ENCODE measurements at places on chromosomes 3 and 15. TPM values are rescaled to one million over a fixed set of nuclear protein-coding genes. Genes with fewer than 3 reads are reported as not detected.

DNA sequence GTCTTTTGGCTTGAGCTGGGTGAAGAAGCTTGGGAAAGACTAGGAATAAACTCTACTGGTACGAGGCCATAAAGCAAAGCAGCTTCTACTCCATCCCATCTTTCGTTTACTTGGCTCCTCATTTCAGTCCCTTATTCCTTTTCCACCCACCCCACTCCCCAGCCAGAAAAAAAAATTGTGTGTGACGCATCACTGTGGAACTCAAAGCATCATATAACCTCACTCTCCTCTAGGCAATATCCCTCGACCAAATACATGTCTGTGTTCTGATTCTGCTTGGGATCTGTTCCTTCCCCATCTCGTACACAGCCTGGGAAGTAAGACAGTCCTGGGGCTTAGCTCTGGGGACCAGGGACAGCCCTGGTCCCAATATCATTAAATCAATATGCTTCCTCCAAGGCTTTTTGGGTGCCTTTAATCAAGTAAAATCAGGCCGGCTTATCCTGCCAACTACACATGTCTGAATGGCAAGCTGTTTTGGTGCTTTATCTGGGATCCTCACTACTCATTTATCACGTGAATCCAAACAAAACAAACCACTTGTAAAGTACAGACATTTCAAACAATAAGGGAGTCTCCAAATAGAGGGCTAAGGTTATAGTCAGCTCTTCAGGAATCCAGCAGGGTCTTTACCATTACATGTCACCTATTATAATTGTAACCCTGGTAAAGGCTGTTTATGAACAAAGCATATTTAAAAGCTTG lies 74.9 kb upstream of the ZBED2 start:
- no peak for DNase-seq

GRCh38 chr3:191358929-191359328 lies 28.6 kb upstream of the UTS2B start:
- DNase-seq = no peak

DNA sequence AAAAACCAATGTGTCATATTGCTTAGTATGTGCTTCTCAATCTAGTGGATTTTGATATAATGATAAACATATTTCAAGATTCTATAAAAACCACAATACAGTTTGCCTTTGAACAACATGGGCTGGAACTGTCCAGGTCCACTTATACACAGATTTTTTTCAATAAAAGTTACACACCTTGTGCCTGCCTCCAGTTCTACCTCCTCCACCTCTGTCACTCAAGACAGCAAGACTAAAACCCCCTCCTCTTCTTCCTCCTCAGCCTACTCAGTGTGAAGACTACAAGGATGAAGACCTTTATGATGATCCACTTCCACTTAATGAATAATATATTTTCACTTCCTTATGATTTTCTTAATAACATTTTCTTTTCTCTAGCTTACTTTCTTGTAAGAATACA lies 5.7 kb downstream of the SETD2 start:
- DNase-seq = no peak

COL6A6 gene
- total RNA-seq = not detected

- no peak for DNase-seq
Observed at GRCh38 chr15:101338502-101339057, 43.5 kb upstream of the SNRPA1 start.

DNA sequence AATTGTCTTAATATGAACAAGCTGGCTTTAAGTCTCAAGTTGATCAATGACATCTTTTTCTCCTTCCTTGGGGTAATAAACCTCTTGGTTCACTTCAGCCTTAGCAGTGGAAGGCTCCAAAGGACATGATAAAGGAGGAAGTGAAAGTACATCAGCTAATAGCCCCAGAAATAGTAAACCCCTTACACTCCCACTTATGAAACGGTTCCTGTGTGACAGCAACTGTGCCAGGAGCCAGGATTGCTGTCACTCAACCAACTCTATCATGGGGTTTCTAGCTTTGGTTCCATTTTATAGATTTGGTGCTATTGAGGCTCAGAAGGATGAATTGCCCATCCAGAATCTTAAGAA lies 216.7 kb downstream of the ABHD5 start:
- DNase-seq = no peak

GRCh38 chr3:87461036-87461435 lies 184.7 kb upstream of the POU1F1 start:
- no peak for DNase-seq

DNA sequence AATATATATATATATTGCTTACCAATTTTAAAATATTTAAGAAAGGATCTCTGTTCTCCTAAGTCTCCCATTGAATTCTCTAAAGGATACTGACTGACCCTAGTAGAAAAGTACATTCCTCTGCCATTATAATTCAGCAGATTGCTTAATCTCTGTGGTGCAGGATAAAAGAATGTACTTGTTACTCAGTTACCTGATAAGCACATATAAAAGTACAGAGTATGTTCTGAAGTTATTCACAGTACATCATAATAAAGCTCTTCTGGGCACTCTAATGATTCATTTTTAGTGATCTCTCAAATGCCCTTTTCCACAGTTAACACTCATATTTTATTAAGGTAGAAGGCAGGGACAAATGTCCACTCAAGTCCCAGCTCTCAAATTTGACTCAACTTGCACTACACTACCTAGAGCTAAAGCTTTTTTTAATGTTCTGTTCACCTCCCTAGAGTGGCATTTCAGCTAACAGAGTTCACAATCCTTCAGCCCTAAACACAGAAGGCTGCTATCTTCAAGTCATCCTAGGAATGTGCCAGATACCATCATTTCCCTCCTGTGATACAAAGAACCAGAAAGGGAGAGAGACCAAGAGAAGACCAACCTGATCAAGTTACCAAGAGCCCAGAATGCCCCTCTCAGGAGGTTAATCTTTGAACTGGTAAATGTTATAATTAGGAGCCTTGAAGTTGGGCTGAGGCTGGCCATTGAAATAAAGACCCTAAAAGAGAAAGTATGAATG lies 53.3 kb downstream of the MEIS2 start:
- DNase-seq = no peak

GRCh38 chr3:43399034-43399433 lies 112.7 kb downstream of the SNRK start:
- DNase-seq = peak; percentile 62

GRCh38 chr15:66955871-66956585 lies 109.4 kb upstream of the SMAD3 start:
- DNase-seq = peak; percentile 85

- DNase-seq = no peak
Observed at GRCh38 chr3:44827196-44827595, 34.5 kb upstream of the TMEM42 start.

DNA sequence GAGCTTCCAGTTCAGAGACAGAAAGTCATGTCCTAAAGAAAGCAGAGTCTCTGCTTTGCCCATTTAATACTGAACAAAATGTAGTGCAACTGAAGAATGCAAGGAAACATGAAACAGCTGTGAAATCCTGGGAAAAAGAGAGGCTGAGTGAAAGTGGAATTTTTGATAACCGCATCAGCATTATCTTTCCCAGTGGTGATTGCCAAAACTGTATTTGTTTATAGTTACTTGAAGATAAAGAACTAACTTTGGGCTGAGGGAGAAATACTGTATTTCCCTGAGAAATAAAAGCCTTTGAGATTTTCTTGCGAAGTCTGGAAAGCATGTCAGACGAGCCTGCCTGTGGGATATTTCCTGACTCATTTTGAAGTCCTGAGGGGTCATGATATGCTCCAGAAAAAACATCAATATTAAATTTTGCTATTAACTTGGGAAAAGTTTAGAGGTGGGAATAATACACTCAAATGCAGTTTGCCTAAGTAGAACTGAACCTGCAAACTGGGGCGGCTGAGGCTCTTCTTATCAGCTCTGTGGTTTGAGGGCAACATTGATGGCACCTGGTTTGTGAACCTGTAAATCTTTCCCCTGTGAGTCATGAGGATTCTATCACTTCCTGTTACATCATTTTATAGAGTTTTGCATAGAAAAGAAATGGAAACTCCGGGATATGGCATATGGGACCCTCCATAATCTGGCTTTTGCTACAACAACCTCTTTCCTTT lies 855.3 kb downstream of the MCTP2 start:
- peak; percentile 56 for DNase-seq

DNA sequence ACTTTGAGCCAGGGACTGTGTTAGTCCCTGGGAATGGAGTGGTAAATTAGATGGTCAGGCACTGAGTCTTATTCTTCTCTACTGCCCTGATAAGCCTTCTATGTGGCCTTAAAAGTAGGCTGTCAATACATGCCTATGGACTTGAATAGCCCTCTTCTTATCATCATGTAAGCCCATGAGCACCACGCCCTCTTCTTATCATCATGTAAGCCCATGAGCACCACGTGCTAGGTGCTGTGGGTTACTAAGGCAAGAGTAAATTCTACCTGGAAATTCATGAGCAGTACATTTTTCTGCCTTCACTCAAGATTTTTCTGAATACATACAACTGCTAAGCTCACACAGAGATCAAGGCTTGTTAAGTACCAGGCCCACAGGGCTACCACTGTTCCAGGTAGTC lies 68.5 kb downstream of the DHX30 start:
- DNase-seq = no peak
